Bronchus fibroblast of lung (primary cell): ENCODE measurements at places on chromosomes 3 and 15. TPM values are rescaled to one million over a fixed set of nuclear protein-coding genes. Genes with fewer than 3 reads are reported as not detected.

Gene TMEM207
- total RNA-seq: not detected in 2 replicates

Gene BBX
- total RNA-seq: 35.1 and 41.2 TPM in 2 replicates

Gene TTLL13
- not detected in 2 replicates for total RNA-seq

Gene CYP19A1
- 0.30 TPM in 1 of 2 replicates, not detected in the other for total RNA-seq

Gene KPNA4
- total RNA-seq: 17.8 and 19.5 TPM in 2 replicates
